ENCODE measurements at places on chromosomes 1 and 21. TPM values are rescaled to one million over a fixed set of nuclear protein-coding genes. Genes with fewer than 3 reads are reported as not detected.

DNA sequence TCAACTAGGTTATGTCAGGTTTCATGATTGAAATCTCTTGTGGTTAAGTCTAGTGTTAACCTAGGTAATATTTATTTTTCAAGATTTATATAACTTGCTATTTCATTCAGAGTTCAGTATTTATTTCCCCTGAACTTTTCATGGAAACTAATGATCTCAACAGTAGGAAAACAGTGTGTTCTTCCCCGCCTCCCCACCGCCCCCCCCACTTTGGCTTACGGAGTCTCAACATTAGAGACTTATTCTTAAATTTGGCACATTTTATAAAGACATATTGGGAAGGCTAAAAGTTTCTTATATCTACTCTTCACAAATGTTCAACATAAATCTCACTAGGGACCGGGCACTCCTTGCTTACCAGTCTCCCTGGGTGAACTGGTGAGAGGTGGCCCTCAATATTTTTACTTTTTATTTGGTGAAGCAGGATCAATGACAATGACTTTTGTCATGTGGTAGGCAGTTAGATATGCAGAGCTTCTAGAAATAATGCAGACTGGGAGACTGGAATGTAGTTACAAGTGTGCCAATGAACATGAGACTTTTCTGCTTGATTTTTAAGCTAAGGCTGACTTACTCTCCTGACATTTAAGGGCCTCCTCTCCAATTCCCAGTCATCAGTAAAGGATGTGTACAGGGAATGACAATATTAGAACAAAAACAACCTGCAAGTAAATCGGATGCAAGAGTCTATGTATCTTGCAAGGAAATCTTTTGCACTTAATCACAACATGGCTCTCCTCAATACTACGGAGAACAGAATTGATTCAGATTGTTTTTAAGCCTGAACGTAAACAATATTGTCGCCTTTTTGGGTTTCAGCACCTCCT is 1.7 kb upstream of the MAN1A2 start:
- H3K27me3 ChIP-seq: no peaks in the 10 kb centered on the region
- H3K4me1 ChIP-seq: peaks cover 5% of the 10 kb centered on the region
- DNase-seq: no peak
- H3K27ac ChIP-seq: peak overlapping the region; percentile 89
- H3K4me3 ChIP-seq: peak overlapping the region; percentile 81

Gene CTSK
- total RNA-seq: 4.4 TPM

Gene CYYR1
- not detected for total RNA-seq

Gene OR6N1
- total RNA-seq: not detected

Gene LCE1E
- total RNA-seq: not detected

Gene AK4
- total RNA-seq: 26.8 TPM

Gene WNT3A
- not detected for total RNA-seq

DNA sequence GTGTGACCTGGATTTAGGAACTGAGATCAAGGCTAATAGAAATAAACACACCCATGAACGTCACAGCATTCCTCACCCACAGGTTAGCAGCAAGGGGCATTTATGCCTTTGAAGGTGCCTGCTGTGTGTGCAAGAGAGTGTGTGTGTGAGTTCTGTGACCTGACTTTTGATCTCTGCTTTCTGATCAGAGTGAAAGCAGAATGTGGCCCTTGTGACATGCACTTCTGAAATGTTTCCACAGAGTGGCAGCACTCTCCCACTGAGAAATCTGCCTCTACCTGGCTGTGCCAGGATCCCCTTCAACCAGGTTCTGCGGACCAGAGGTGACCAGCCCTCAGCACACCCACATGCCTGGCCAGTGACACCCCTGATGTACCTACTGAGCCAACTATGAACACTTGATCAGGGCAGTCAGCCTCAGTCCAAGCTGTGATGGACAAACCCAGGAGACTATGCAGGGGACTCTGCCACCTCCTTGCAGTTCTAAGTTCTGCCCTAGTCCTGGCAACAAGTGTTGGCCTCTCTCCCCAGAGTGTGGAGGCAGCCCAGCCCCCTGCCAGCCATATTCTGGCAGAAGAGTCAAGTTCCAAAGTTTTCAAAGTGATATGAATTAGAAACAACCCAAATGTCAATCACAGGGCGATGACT is 41.0 kb downstream of the RXRG start:
- no peak overlapping the region for H3K4me3 ChIP-seq
- H3K36me3 ChIP-seq: no peaks in the 10 kb centered on the region

DNA sequence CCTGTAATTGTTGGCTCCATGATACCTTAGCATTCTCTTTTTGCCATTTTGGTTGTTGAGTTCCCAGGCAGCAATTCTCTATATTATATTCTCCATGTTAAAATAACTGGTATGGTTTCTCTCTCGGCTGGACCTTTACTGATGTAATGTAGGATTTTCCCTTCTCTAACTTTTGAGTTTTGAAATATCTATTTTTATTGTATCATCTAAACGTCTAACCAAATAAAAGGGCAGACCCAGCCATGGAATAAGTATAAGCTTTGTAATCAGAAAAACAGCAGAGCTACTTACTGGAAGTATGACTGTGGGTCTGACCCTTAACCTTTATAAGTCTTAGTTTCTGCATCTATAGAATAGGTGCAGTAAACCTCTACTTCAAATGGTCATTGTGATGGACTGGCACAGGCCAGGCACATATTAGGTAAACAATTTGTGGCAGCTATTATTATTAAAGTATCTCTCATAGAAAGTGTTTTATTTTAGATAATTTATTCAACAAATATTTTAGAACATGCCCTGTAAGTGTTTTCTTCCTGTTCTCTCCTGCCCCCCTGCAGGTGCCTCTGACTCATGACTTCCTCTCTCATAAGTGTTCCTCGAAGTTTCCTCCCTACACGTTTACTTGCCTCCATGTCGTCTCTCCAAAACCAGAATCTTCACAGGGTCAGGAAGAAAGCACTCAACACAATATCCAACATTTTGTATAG is 224.9 kb upstream of the FGGY start:
- H3K27ac ChIP-seq: peak overlapping the region; percentile 48
- H3K4me1 ChIP-seq: no peaks in the 10 kb centered on the region
- H3K27me3 ChIP-seq: no peaks in the 10 kb centered on the region
- DNase-seq: no peak
- no peaks in the 10 kb centered on the region for H3K36me3 ChIP-seq

- H3K27me3 ChIP-seq: no peaks in the 10 kb centered on the region
- H3K4me1 ChIP-seq: peaks cover 21% of the 10 kb centered on the region
- H3K27ac ChIP-seq: peak within 1 kb of the TSS; percentile 97
Measured at GRCh38 chr1:233904633-233905415, at the start of gene SLC35F3. Gene SLC35F3, plus strand, starts transcription at chr1:233904676.

- no peak for DNase-seq
- H3K27me3 ChIP-seq: peaks cover 4% of the 10 kb centered on the region
Measured at GRCh38 chr1:217389895-217390294, 241.0 kb downstream of the GPATCH2 start.

DNA sequence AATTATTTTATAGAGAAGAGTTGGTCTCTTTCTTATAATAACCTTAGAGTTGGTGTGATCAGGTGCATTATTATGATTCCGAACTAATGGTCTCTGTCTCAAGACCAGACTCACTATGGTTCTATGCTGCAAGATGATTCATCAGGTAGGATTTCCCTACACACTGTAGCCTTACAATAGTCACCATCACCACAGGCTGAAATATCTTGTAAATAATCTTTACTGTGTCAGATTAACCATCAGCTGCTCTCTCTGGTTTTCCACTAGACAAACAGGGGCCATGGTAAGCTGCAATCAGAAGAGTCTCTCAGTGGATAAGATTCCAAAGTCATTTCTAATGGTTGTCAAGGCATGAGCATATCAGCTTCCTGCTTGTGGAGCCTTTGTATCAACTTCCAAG is 4.4 kb upstream of the GBP4 start:
- H3K27me3 ChIP-seq: peaks cover 5% of the 10 kb centered on the region
- no peak overlapping the region for H3K27ac ChIP-seq
- DNase-seq: no peak
- H3K4me3 ChIP-seq: no peak overlapping the region

GRCh38 chr1:34278211-34278610 is 101.5 kb downstream of the C1orf94 start:
- no peaks in the 10 kb centered on the region for H3K27me3 ChIP-seq
- H3K36me3 ChIP-seq: no peaks in the 10 kb centered on the region
- no peak overlapping the region for H3K27ac ChIP-seq

Data from Panc1 (cell line).